GM12891 (cell line): ENCODE measurements at places on chromosomes 11 and 22.
A peak's percentile ranks its signal among the peaks of the same experiment; 100 is the strongest.

- no peak for DNase-seq
These were observed 24.2 kb downstream of the MED15 start for GRCh38 chr22:20531404-20532201.

- no peak for DNase-seq
These were observed 14.8 kb upstream of the PICK1 start for GRCh38 chr22:38042488-38042790.

DNA sequence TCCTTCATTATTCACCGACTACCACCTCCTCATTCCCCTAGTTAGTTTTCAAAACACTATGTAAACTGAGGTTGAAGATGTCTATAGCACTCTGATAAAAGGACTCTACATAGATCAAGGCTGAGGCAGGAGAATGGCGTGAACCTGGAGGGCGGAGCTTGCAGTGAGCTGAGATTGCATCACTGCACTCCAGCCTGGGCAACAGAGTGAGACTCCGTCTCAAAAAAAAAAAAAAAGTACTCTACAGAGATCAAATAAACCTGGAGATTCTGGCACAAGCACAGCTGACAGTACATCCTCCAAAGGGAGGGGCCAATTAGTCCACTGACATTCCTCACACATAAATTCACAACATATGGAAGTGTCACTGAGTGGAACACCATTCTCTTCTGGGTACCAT, 31.0 kb downstream of the TSG101 start:
- no peak for DNase-seq

DNA sequence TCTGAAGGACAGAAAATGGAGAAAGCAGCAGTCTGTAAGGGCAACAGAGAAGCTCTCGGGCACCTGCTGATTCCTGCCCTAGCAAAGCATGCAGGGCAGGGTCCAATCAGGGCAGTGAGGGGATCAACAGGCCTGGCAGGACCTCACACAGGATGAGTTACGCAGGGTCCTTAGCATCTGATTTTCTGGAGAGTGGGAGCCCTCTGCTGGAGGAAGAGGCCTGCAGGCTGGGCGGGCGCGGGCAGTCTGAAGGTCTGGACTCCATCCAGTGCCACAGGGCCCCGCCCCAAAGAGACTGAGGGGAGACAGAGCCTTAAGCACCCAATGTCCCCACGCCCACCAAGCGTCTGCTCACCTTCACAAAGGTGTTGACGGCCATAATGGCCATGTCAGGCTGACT, 28.9 kb downstream of the AP1B1 start:
- DNase-seq: no peak

DNA sequence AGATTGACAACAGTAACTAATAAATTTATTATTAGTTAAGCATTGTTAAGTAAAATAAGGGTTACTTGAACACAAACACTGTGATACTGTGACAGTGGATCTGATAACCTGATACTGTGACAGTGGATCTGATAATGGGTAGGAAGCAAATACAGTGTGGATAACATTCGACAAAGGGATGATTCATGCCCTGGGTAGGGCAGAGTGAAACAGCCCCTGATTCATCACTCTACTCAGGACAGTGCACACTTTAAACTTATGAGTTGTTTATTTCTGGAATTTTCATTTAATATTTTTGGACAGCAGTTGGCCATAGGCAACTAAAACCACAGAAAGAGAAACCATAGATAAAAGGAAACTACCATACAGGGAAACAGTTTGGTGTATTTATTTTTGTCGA, 60.8 kb upstream of the CTSC start:
- DNase-seq: no peak

- DNase-seq: no peak
These were observed 3.0 kb downstream of the LIMK2 start for GRCh38 chr22:31215018-31215535.

DNA sequence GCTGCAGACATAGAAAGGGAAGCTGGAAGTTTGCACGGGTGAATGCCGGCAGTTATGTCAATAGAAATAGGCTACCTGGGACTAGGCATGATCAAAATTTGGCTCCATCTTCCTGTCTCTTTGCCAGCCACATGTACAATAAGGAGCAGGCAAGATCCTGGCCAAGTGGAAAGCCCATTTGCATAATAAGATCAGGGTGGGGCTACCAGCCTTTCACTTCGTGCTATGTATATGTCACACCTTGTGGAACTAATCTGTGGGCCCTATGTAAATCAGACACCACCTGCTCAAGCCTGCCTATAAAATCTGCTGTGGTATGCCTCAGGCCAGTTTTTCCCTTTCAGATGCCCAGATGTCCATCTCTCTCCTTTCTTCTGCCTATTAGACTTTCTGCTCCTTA, 79.3 kb upstream of the DRD2 start:
- no peak for DNase-seq

- DNase-seq: peak; percentile 13
These were observed 3.8 kb upstream of the OR5A2 start for GRCh38 chr11:59429924-59430516.

- no peak for DNase-seq
These were observed 98.1 kb downstream of the ZBTB16 start for GRCh38 chr11:114157476-114158050.

- no peak for DNase-seq
These were observed 645 bp upstream of the GAS2L1 start for GRCh38 chr22:29305836-29306174.

DNA sequence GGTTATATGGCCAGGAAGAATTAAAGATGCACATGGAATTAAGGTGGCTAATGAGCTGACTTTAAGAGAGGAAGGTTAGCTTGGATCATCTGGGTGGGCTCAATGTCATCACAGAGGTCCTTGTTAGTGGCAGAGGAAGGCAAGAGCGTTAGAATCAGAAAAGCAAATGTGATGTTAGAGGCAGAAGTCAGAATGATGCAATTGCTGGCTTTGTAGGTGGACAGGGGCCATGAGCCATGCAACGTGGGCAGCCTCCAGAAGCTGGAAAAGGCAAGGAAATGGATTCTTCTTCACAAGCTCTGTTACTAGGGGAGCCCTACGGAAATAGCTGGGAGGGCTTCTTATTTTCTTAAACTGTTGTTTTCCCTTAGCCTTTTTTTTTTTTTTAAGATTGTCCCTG, 2.3 kb upstream of the CBLIF start:
- DNase-seq: no peak

- DNase-seq: no peak
These were observed 22.6 kb downstream of the TMEM218 start for GRCh38 chr11:125088576-125089455.
